Omental fat pad (tissue), 4 donors: ENCODE measurements at places on chromosomes 12 and 14. TPM values are rescaled to one million over a fixed set of nuclear protein-coding genes. Genes with fewer than 3 reads are reported as not detected.

GRCh38 chr14:103103461-103104388, 9.2 kb downstream of the EXOC3L4 start:
- no peak for DNase-seq

DNA sequence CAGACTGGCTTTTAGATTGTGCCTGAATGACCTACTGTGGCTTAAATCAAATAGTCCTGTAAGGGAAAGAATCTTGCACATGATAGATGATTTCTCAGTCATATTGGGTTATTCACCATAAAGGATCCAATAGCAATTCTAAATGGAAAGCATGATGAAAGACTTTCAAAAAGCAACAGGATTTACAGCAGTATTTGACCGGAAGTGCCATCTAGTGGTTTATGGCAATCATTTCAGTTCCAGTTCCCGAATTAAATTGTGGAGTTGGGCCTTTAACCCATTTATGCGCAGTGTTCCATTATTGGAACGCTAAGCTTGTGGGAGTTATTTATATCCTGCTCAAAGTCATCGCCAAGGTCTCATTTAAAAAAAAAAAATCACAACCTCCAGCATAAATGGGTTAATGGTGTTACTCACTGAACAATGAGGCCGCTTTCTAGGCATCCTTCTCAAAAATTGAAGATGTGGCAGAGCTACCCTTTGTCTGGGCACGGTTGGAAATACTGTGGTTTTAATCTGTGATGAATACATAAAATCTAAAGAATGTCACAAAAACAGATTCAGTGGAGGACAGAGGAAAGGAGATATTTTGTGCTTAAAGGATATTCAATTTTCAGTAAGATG, 60.8 kb upstream of the REP15 start:
- DNase-seq, result no peak

GRCh38 chr12:123107926-123108681, 42.8 kb downstream of the PITPNM2 start:
- DNase-seq, result no peak

TEP1 gene
- 22.9 TPM for total RNA-seq

PEX5 gene
- total RNA-seq, result 116 TPM

RIPK3 gene
- total RNA-seq, result 18.0 TPM

DNA sequence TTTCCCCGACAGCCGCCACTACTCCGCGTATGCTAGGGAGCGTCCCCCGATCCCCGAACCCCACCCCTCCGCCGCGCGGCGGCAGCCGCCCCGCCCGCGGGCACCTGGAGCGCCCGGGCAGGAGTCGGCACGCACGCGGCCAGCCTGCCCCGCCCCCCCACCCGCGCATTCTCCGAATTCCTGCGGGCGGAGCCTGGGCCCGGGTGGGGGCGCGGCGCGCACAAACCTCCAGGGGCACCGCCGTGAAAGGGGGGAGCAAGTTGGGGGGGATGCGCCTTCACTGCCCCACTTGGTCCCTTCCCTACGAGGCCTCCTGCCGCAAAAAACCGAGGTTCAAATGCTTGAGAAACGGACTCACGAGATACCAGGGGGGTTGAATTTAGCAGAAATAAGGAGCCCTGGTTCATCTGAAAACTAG, 1.7 kb downstream of the AJUBA start:
- no peak for DNase-seq

- DNase-seq, result no peak
Measured at GRCh38 chr12:12195516-12195915, 71.3 kb downstream of the LRP6 start.

GRCh38 chr14:105935384-105935783, 409.0 kb downstream of the TMEM121 start:
- no peak for DNase-seq
